NCI-H2227 treated with DMSO at 0.1 percent for 48 hours (cell line): ENCODE measurements at places on chromosomes 13 and 19.

DNA sequence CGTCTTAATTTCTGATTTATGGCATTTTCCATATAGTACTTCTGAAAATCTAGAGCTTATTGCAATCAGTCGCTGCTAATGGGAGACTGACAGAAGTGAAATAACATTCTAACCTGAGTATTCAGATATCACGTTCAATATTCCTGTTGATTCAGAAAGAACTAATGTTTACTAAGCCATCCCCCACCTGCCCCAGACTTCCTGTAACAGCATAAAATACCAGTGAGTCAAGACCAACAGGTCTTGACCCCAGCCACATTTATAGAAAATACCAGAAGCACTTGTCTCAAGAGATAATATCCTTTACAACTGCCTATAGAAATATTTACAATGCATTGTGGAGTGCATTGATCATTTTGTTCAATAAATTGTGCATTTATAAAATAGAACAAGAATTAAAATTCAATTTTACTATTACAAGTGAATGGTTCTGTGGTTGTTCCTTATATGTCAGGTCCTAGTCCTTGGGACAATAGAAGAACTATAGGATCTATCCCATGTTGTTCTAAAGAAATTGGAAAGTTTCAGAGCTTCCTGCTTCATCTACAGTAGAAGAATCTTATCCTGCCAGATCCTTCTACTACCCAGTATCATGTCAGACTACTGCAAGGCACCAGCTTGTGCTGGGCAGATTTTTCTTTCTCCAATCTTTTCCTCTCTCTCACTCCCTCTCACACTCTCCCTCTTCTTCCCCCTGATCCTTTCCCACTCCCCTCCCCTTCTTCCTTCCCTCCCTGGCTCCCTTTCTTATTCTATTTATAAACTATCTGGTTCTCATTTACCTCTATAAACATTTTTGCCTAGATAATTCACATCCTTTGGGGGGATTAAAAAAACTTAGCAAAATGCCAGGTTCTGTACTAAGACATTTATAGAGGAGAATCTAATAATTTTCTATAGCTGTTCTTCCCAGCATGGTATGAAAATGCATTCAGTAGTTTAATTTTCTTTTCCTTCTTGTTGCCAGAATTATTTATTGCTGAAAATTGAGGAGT lies 629.9 kb downstream of the DIAPH3 start:
- DNase-seq: no peak

GRCh38 chr19:29967623-29968022 lies 25.6 kb downstream of the URI1 start:
- no peak for DNase-seq

DNA sequence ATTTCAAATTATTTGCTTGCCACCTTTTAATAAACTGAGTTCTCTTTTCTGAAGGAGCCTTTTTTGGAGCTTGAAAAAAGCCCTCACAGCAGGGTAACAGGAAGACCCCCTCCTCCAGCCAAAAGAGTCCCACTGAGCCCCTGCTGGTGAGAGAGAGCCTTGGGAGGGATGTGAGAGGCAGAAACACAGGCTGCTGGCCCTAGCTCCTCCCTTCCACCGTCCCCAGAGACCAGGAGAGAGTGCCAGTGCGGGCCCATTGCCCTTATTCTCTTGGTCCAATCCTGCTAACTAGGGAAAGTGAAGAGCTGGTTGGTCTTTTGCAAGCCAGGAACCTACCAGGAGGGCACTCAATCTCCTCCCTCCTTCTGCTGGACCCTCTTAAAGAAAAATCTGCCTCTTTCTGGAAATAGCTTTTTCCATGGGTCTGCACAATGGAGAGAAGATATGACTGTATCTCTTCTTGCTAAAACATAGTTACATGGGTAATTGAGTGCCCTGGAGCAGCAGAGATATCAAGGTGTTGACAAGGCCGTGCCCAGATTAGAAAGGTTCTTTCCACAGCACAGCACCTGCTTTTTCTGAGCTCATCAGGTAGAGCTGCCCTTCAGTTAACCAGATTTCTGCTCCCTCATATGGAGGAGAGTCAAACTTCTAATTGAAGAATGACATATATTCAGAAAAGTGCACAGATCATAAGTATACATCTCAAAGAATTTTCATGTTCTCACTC lies 113.9 kb downstream of the LRCH1 start:
- no peak for DNase-seq

GRCh38 chr19:17829855-17830566 lies 8.7 kb upstream of the INSL3 start:
- DNase-seq: peak; percentile 78

DNA sequence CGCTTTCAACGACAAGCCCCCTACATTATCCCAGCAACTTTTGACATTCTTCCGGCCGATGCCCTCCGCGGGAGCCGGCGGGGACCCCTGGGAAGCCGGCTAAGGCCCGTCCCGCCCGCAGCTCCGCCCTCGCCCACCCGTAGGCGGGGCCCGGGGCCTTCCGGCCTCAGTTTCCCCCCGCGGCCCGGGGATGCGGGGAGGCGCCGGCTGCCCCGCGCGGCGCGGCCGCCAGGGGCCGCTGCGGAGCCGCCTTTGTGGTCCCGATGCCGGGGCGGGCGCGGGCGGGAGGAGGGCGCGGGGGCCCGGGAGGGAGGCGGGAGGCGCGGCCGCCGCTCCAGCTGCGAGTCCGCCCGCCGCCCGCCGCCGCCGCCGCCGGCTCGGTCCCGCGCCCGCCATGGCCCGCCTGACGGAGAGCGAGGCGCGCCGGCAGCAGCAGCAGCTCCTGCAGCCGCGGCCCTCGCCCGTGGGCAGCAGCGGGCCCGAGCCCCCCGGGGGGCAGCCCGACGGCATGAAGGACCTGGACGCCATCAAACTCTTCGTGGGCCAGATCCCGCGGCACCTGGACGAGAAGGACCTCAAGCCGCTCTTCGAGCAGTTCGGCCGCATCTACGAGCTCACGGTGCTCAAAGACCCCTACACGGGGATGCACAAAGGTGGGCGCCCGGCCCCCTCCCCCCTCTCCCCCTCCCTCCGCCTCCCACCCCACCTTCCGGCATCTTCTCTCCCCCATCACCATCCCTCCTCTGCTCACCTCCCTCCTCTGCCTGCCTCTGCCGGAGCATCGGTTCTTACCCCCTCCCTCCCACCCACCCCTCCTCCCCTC lies at the start of gene CELF5:
TSS of gene CELF5 (plus strand) at position 316 of the 823 bp plus-strand sequence. CDS start at position 395, 79 bp downstream.
- peak; percentile 3 for DNase-seq

GRCh38 chr19:38228491-38229439 lies 4.7 kb upstream of the DPF1 start:
- DNase-seq: peak; percentile 93

DNA sequence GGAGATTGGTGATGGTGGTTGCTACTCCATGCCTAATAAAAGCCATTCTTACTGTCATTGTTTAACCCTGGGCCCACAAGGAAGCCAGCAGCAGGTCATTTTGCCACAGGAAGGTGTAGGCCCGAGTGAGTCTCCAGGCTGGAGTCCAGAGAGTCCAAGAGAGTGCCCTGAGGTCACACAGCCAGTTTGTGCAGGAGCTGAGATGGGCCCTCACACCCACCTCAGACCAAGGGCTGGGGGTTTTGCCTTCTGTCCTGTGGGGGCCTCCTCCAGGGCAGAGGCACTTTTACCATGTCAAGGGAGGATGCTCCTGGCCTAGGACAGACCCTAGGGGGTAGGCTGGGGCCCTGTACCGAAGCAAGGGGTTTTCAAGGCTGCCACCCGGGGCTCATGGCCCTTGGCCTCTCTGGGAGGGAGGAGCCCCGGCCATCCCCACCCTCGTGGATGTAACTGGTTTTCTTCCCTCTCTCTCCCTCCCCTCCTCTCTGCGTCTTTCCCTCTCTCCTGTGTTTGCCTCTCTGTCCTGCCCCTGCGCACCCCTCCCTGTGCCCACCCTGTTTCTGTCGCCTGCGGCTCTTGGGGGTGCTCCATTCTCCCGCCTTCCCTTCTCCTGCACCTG lies 8.0 kb downstream of the CYTH2 start:
- no peak for DNase-seq

DNA sequence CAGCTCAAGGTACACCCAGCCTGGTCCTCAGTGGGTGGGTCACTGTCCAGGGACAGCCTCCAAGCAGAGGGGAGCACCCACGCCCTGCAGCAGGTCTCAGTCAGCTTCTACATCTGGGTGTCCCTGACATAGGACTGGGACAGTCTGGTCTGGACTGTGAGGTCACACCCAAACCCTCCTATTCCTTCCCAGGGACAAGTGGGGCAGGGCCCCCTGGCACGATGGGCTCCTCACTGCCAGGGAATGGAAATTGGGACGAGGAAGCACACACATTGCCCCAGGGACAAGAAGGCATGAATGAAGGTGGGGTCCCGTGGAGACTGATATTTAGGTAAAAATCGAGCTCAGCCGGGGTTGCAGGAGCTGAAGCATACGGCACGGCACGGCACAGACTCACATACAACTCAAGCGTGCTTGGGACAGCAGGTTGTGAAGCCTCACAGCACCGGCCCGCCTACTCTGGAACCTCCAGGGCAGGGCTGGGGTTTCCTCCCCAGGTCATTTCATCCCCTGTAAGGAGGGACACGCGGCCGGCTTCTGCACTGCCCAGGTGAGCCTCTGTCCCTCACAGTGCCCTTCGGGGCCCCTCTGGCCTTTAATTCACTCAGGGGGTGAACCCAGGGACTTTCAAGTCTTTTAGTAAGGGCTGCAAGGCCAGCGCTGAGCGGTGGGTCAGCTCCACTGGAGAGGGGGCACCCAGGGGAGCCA lies 3.5 kb downstream of the PNMA8B start:
- DNase-seq: no peak

DNA sequence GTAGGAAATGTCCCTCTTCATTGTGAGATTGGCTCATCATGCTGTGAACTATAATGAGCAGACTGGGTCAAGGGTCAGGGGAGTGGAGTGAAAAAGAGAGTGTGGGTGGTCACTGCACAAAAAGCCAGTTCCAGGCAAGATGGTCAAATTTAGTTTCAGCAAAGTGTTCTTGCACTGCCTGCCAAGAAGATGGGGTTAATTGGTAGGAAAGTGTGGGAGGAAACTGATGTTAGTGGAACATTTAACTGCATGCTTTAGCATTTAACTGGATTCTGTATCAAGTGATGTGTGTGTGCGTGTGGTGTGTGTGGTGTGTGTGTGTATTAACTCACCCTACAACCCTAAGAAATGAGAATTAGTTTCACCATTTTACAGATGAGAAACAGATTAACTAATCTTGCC lies 131.6 kb downstream of the COG6 start:
- no peak for DNase-seq

GRCh38 chr19:55472463-55472862 lies 4.0 kb upstream of the ZNF628 start:
- DNase-seq: no peak

GRCh38 chr19:12077375-12077774 lies 12.8 kb downstream of the ZNF844 start:
- DNase-seq: no peak

DNA sequence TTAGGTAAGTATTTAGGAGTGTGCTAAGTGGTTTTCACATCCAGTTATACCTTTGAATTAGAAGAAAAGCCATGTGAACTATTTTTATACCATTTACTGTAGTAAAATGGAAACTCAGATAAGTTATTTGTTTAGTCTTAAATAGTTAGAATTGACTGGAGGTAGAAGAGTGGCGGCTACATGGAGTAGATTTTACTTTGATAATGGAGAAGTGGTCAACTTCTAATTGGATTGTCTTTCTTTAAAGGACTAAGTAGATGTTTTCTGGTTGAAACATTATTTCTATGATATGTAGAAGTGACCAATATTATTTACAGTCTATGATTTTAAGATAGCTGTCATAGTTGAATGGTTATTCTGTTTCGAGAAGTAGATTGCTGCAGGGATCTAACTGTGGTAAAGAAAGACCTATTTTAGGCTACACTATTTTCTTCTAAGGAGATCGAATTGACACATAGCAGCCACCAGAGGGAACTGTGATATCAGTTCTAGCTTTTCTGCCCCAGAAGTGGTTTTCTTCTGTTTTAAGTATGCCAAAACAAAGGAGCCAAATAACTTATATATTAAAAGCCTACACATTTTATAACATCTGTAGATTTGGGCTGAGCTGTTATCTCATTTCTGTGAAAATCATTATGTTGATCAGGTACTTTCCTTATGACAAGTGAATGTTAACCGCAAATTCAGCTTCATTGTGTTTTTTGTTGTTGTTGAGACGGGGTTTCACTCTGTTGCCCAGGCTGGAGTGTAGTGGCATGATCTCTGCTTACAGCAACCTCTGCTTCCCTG lies 26.1 kb downstream of the ZMYM2 start:
- DNase-seq: no peak

DNA sequence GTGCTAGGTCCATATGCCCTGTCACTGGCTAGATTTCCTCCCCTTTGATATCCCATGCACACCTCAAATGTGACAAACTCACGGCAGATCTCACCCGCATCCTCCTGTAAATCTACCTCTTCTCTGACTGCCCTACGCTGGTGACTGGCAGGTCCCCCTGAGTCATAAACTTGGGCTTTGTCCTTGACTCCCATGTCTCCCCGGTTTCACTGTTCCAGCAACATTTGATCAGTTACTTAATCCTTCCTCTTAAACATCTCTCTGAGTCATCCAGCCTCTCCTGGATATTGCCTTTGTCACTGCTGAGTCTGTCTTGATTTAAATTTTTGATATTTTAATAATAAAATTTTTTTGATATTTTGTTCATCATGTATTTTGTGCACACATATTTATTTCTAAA lies 26.5 kb downstream of the FAM216B start:
- no peak for DNase-seq

GRCh38 chr13:107097916-107098315 lies 530.0 kb upstream of the ARGLU1 start:
- DNase-seq: no peak

DNA sequence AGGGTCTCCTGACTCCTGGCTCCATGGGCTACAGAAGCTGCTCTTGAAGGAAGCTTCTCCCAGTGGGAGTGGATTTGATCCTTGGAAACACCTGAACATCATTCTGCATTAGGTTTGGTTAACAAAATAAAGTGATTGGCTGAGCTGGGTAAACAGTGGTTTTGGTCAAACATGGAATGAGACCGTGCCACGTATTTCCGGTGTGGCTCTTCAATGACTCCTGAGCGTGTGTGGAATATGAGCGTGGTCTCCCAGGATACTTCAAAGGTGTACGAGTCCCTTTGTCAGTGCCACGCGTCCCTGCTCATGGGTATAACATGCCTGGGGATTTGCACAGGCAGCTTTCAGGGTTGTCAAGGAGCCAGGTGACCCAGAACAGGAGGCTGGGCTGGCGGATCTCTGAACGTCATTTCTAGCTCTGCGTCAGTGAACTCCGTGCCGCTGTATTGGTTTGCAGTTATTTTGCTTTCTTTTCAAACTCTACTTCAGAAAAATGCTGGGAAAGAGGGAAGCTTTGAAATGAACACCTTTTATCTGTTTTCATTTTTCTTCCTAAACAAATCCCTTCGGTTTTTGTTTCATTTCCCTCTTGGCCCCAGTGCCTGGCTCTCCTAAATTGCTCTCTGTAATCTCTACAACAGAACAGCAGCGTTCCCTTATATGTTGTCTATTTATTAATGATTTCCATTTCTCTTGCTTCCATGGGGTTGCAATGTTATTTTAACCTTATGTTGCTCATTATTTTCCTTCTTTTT lies 26.3 kb upstream of the GJB6 start:
- no peak for DNase-seq
